ENCODE measurements at places on chromosomes 7 and 10.

DNA sequence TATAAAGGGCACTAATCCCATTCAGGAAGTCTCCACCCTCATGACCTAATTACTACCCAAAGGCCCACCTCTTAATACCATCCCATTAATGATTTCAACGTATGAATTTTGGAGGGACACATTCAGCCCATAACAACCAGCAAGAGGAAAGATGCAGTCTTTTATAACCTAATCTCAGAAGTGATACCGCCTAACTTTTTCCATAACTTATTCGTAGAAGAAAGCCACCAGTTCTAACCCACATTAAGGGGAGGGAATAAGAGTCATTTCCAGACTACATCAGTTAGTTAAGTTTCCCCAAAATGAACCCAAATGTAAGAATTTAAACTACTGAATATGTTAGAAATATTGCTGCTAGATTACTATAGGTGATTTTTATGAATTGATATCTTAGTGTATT, 32.1 kb upstream of the LHFPL3 start:
- no peak for DNase-seq

DNA sequence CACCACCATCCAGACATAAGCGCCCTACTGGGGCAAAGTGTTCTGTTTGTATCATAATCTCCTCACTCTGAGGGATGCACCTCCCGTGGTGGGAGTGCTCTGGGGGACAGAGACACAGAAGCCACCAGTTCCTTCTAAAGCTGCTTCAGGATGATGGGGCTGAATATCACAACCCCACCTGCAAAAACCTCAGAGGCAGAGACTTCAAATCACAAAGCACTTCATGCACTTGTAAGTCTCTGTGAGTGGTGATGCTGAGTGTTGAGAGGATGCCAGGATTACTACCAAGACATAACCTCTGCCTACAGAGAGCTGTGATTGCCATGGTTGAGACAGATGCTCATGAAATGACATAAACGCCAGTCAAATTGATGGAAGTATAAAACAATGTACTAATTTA, 255.5 kb downstream of the CALN1 start:
- DNase-seq: no peak

DNA sequence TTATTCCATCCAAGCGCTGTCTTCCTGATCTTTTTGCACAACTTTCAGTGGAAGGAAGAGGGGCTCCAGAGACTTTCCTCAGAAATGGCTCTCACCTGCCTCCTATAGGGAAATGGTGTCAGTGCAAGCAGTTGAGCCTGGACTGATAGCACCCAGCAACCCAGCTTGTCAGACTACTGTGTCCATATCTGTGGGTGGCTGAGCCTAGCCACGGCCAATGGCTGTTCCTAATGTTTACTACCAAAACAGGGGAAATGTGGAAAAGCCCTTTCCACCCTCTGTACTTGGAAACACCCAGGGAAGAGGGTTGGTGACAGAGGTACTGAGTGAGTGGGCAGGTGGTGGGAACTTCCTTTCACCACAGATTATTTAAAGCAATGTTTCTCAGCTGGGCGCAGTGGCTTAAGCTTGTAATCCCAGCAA, 4.3 kb upstream of the YKT6 start:
- DNase-seq: peak; percentile 69

DNA sequence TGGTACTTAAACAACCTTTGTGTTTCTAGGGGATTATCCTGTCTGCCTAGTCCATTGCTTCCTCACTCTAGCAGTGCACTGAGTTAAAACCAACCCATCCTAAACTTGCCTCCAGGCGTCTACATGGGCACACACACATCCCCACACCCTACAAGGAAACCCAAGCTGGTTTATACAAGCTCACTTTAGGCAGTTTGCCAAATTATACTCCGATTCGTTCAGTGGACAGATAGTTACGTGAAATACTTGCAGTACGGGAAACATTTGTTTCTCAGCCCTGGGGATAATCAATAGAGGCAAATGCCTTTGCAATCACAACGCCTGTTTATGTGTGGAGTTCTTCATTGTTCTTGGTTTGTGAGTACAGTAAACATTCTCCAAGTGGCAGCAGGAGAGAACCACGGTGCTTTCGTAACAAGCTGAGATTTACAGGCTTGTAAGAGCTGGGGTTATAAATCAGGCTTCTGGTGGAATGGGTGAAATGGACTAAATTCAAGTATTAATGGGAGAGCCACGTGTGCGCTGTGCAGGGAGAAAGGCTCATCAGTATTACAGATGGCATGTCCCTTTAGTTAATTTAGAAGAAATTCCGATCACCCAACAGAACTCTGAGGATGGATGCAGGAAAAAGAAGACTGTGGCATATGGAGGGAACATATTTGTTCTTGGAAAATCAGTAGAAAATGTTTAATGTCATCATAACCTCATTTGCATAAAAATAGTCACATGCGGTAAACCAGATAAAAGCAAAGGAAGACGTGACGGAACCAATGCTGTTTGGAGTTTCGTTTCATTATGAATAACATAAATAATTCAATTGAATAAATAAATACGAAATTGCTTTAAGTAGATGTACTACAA, 217.1 kb downstream of the GALNT17 start:
- no peak for DNase-seq

GRCh38 chr10:84551437-84552120, 223.2 kb downstream of the CCSER2 start:
- DNase-seq: no peak

Measured in EH (cell line).